ENCODE measurements at places on chromosomes 4 and X. TPM values are rescaled to one million over a fixed set of nuclear protein-coding genes. Genes with fewer than 3 reads are reported as not detected.
A peak's percentile ranks its signal among the peaks of the same experiment; 100 is the strongest.

The TMPRSS11F gene
- not detected for polyA plus RNA-seq

The MRFAP1 gene
- 108 TPM for polyA plus RNA-seq

The ARMCX5 gene
- 8.6 TPM for polyA plus RNA-seq

The PRSS12 gene
- 2.5 TPM for polyA plus RNA-seq

The PNMA6F gene
- polyA plus RNA-seq: 0.36 TPM

The TXK gene
- not detected for polyA plus RNA-seq

The ZDHHC15 gene
- polyA plus RNA-seq: 1.7 TPM

The TBX22 gene
- 0.68 TPM for polyA plus RNA-seq

- no peak overlapping the region for H3K4me3 ChIP-seq
- DNase-seq: no peak
These were observed 17.2 kb upstream of the SFRP2 start for GRCh38 chr4:153806073-153806472.

DNA sequence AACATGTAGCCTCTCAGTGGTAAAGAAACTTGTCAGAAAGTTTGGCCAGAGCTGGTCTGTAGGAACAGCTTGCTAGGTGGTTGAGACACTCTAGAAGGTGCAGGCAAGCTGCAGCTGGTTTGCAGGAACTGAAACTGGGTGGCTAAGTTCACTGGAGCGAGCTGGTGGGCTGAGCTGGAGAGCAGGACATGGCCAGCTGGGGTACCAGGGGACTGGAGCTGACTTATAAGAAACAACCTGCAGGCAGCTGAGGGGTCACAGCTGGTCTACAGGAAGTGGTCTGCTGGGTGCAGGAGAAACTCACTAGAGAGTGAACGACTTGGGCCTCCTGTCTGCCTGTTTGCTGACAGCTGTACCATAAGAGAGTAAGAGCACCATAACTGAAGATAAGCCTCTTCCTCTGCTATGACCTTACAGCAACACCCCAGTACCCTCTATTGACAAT lies 157.1 kb upstream of the LNX1 start:
- no peak overlapping the region for H3K27ac ChIP-seq
- no peaks in the 10 kb centered on the region for H3K4me1 ChIP-seq
- no peak overlapping the region for H3K4me3 ChIP-seq
- no peaks in the 10 kb centered on the region for H3K27me3 ChIP-seq
- no peaks in the 10 kb centered on the region for H3K36me3 ChIP-seq

GRCh38 chrX:74147439-74147838 lies 156.5 kb upstream of the ZCCHC13 start:
- H3K36me3 ChIP-seq: no peaks in the 10 kb centered on the region
- no peak overlapping the region for H3K27ac ChIP-seq
- H3K27me3 ChIP-seq: no peaks in the 10 kb centered on the region

DNA sequence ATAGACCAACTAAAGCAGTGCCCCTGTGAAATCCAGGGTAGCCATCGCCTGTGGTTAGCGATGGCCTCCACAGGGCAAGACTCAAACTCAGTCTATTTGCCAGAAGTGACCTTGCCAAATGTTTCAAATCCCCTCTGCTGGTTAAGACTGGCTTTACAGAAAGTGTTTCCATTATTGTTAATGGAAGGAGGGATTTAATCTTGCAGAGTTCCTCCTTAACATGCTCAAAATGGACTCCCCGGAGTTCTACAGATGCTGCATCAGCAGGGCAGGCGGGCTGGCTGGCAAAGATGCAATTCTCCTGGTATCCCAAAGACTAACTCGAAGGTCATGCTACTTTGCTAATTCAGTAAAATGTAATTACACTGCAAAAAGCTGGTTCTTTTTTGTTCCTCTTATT lies 313.0 kb upstream of the SLC7A11 start:
- no peak overlapping the region for H3K4me3 ChIP-seq
- H3K27ac ChIP-seq: no peak overlapping the region
- H3K27me3 ChIP-seq: no peaks in the 10 kb centered on the region

GRCh38 chr4:87430038-87430437 lies 7.7 kb downstream of the NUDT9 start:
- peaks cover under 1% of the 10 kb centered on the region for H3K36me3 ChIP-seq
- H3K4me1 ChIP-seq: no peaks in the 10 kb centered on the region
- no peak for DNase-seq
- H3K27ac ChIP-seq: no peak overlapping the region
- no peak overlapping the region for H3K4me3 ChIP-seq

GRCh38 chr4:81409836-81410235 lies 61.9 kb downstream of the RASGEF1B start:
- no peak for DNase-seq
- H3K4me3 ChIP-seq: no peak overlapping the region
- H3K4me1 ChIP-seq: no peaks in the 10 kb centered on the region

DNA sequence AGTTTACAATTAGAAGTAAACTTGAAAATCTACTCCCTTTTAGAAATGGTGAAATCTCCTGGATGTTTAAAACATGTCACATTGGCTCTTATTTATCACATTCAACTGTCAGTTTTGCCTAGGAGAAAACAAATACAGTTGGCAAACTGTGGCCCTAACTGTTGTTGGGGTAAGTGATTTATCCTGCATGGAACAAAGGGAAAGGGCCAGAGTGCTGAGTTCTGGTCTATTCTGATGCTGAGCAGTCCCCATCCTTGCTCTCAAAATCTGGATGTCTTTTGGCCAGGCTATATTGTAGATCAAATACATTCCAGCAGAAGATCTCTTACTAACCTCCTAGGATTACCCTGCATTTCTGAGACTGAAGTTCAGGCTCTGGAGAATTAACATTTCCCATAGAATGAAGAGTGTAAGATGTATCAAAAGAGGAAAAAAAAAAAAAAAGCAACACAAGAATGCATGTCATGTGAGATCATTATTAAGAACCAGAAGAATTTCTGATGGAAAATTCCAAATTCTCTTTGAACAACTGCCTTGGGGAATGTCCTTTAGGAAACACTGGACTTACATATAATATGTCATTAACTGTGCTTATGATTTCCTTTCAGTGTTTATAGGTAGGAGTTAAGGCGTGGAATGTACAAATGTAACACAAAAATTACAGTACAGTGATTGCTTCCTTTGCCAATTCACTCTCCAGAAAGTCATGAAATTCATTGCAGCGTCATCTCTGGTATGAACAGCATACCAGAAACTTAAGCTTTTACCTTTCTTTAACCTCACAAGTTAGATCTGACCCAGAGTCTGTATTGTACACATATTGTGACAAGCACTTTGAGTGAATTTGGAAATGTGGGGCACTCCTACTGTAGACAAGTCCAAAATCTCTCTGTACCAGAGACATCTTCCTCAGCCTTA lies 1012.5 kb upstream of the LCORL start:
- H3K27me3 ChIP-seq: no peaks in the 10 kb centered on the region
- no peaks in the 10 kb centered on the region for H3K36me3 ChIP-seq
- H3K4me3 ChIP-seq: no peak overlapping the region
- no peak for DNase-seq

DNA sequence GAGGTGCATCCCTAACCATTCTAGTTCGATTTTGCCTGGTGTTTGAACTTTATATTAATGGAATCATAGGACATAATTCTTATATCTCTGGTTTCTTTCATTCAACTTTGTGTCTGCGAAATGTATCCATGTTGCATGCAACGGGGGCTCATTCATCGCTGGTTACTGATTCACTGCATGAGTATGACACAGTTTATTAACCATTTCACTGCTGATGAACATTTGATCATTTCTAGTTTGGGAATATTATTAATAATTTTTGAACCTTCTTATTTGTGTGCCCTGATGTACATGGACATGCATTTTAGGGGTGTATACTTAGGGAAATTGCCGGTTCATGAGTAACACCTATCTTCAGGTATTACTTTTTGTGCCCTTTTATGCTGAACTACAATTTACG lies 5.1 kb upstream of the TMEM271 start:
- H3K27ac ChIP-seq: no peak overlapping the region
- peaks cover 32% of the 10 kb centered on the region for H3K27me3 ChIP-seq
- H3K4me1 ChIP-seq: peaks cover 20% of the 10 kb centered on the region
- DNase-seq: no peak
- no peaks in the 10 kb centered on the region for H3K36me3 ChIP-seq

GRCh38 chrX:151725338-151725614 lies 9.3 kb upstream of the CNGA2 start:
- DNase-seq: no peak
- no peaks in the 10 kb centered on the region for H3K27me3 ChIP-seq
- H3K4me1 ChIP-seq: 0 out of 2 replicates have a peak, but pooled peaks cover 3% of the 10 kb centered on the region
- no peak overlapping the region for H3K27ac ChIP-seq
- no peak overlapping the region for H3K4me3 ChIP-seq

GRCh38 chr4:33739884-33740632 lies 2504.3 kb downstream of the ARAP2 start:
- no peak for DNase-seq
- H3K4me1 ChIP-seq: no peaks in the 10 kb centered on the region
- no peak overlapping the region for H3K4me3 ChIP-seq

DNA sequence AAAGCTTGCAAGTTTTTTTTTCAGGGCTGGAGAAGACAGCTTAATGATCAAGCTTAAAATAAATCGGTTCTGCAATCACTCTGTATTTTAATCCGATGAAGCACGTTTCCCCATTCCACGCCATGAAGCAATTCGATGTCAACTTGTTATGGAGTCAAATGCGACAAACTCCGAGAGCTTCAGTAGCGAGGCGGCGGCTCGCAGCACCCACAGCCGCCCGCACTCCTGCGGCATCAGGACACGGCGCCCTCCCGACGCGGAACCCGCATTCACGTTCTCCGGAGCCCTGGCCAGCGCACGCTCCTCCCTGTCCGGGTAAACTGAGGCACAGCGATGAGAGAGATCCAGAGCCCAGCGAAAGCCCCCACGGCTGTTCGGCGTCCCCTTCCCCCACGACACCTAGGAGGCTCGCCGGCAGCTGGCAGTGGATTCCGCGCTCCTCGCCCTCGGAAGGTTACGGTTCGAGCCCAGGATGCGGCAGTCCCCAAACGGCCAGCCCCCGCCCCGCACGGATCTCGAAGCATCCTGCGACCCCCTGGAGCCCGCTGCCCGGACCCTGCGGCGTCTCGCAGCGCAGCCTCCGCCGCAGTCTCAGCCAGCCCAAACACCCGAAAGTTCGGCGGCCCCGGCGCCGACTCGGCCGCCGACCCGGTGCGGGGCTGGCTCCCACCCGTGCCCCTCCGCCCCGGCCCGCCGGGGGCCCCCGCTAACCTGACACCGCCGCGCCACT lies 507 bp downstream of the MFAP3L start:
- peaks cover 4% of the 10 kb centered on the region for H3K27me3 ChIP-seq
- H3K4me1 ChIP-seq: peaks cover 3% of the 10 kb centered on the region
- peak overlapping the region; percentile 71 for H3K4me3 ChIP-seq
- H3K36me3 ChIP-seq: no peaks in the 10 kb centered on the region

Measured in H1 (cell line).